Activated CD4-positive, alpha-beta T cell treated with anti-CD3 and anti-CD28 coated beads, Interleukin-2, amount 50 U/mL, for 1 hour (primary cell): ENCODE measurements at places on chromosomes 7 and 10.

- DNase-seq = no peak
These were observed 1.1 kb upstream of the TMEM130 start for GRCh38 chr7:98870807-98871491.

DNA sequence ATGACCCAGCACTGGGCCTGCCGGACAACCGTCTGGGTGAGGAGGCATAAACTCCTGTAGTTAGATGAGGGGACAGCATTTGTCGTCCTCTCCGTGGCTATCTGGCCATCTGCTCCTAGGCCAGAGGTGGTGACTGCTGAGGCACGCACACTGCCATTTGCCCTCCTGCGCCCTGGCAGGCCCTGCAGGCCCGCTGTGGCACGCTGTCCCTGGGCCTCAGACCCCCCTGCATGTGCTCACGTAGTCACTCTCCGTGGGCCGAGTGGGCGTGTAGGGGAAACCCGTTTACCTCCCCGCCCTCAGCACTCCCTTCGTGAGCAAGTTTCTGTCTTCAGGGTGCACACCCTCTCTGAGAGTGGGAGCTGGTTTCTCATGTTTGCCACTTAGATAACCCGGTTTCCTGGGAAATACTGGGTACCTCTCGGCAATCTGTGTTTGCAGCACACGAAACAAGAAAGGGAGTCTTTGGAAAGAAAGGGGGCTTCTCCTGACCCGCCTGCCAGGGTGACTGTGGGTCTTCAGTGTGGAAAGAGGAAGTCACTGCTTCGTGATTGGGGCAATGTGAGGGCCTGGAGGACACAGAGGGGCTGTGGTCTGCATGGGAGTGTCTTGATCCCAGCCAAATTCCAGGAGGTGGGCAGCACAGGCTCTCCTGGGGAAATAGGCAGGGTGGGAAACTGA lies 10.8 kb downstream of the ADAMTS14 start:
- no peak for DNase-seq

- no peak for DNase-seq
These were observed 4.4 kb upstream of the CDH23 start for GRCh38 chr10:71392292-71392691.

GRCh38 chr10:8380833-8381496 lies 326.5 kb downstream of the GATA3 start:
- no peak for DNase-seq

GRCh38 chr7:149806726-149807125 lies 31.4 kb upstream of the ZNF862 start:
- DNase-seq = no peak

DNA sequence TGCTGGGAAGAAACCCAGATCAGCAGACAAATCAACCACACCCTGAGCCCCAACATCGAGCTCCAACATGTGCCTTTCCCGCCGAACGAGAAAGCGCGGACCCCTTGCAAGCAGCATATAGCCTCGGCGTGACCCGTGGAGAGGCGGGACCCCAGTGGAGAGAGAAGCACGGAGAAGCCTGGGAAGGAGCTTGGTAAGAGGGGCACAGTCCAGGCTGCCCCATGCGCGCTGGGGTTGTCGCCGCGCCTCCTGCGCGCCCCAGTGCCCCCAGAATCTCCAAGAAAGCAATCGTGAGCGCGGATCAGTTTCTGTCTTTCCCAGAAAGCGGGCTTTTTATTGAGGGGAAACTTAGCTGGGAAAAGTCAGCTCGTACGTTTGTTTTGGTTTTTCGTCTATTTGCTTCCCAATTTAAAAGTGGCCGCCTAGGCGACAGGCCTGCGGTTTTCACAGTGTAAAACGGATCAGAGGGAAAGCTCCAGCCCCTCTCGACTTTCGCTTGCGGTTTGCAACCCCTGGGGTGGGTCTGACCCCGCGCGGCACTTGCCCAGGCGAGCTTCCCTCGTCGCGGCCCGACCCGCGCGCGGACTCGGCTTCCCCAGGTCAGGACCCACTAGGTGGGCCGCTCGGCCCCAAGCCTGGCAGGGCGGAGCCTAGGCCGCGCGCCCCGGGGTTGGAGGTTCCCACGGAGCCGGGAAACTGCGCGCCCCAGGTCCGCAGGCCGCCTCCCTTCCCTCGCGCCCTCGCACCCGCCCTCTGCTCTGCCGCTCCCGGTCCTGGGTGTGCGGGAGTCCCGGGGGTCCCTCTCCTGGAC lies 31.1 kb downstream of the SKIDA1 start:
- DNase-seq = no peak

DNA sequence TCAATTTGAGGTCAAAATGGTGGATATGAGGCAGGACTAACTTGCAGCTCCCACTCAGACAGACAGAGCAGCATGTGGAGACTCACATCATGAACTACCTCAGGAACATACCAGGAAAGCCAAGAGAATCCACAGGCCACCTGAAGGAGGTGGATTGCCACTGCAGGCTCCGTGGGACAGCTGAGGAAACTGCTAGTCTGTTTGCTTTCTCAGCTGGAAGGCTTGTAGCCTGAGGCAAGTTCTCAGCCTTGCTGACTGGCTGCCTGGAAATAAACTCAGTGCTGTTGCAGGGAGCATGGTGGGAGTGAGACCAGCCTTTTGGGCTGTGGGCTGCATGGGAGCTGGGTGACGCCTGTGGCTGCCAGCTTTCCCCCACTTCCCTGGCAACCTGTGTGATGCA lies 202.9 kb downstream of the ZNF248 start:
- DNase-seq = no peak

GRCh38 chr7:40551685-40552576 lies 417.1 kb downstream of the SUGCT start:
- no peak for DNase-seq

GRCh38 chr10:75825235-75825634 lies 393.8 kb downstream of the LRMDA start:
- DNase-seq = no peak

DNA sequence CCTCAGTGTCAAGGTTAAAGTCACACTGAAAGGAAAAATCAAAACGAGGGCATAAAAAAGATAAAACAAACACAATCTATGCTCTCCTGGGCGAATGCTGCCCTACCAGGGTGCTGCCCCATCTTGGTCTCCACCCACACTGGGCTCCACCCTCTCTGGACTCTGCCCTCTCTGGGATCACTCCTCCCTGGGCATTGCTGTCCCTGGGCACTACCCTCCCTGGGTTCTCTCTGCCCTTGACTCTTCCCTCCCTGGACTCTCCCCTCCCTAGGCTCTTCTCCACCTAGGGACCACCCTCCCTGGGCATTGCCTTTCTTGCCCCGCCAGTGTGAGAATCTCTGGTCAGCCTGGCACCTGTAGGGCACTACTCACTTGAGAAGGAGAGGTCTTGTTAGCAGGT lies 8.6 kb downstream of the GDF2 start:
- no peak for DNase-seq

DNA sequence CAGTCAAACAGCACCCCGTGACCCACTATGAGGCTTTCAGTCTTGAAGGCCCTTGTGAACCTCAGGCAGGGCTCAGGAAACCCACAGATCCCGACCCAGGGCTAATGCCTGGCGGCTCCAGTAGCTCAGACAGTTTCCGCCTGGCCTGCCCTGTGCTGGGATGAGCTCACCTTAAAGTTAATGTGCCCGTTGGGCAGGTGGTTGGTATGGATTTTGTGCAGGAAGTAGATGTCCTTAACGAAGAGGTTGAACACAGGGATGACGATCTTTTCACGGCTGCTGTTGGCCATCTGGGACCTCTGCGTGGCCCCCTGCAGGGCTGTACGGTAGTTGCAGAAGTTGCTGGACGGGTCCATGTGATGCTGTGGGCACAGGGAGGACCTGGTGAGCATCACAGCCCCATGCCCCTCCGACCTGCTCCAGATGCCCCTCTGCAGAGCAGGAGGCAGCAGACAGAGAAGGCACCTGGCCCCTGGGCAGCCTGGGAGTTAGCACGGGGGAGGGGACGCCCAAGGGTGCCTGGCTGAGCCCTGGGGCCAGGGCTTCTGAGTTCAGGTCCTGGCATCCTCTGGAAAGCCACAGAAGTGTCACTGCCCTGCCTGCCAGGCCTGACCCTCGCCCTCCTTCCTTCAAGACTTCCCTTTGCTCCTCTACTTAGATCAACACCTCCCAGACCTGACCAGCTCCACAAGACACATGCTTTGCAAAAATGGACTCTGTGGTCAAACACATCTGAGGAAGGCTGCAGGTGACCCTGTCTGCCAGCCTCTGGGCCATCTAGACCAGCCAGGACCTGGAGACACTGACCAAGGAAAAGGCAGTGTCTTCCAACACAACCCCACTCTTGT lies 59.8 kb downstream of the CSGALNACT2 start:
- no peak for DNase-seq

- DNase-seq = no peak
These were observed 251.0 kb upstream of the TAC1 start for GRCh38 chr7:97480772-97481390.

- no peak for DNase-seq
These were observed 75.4 kb downstream of the RABGEF1 start for GRCh38 chr7:66815951-66816350.

DNA sequence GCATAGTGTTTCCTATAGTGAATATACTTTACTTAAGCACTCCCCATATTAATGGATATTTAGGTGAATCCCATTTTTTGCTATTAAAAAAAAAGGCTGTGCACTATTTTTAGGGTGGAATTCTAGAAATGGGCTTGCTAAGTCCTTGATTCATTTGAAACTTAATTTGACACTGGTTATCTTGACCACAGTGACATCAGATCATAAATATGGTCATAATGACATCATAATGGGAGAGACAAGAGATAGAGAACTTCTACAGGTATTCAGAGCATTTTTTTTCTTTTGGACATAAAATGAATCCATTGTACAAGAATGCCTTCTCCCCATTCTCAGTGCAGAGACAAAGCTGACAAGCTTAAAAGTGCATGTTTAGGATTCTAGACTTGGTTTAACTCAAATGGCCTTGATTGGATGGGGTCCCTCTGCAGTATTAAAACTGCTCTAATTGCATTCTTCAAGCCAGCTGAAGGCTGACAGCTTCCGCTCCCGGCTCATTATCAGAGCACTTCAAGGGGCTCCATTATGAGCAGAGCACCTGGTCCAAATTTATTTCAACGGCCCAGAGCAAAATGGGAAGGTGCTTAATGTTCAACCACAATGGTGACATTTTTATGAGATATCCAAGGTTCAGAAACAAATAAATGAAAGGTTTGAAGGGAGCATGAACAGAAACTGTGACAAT lies 104.8 kb downstream of the JAZF1 start:
- no peak for DNase-seq

- no peak for DNase-seq
These were observed 47.8 kb upstream of the SLF2 start for GRCh38 chr10:100864978-100865377.

GRCh38 chr7:102079140-102080018 lies 207.3 kb upstream of the SH2B2 start:
- DNase-seq = no peak

GRCh38 chr10:86289577-86289868 lies 77.1 kb downstream of the GRID1 start:
- no peak for DNase-seq

GRCh38 chr10:6493521-6494441 lies 86.3 kb downstream of the PRKCQ start:
- DNase-seq = no peak

- no peak for DNase-seq
These were observed 47.5 kb downstream of the FAM53B start for GRCh38 chr10:124696446-124697392.

DNA sequence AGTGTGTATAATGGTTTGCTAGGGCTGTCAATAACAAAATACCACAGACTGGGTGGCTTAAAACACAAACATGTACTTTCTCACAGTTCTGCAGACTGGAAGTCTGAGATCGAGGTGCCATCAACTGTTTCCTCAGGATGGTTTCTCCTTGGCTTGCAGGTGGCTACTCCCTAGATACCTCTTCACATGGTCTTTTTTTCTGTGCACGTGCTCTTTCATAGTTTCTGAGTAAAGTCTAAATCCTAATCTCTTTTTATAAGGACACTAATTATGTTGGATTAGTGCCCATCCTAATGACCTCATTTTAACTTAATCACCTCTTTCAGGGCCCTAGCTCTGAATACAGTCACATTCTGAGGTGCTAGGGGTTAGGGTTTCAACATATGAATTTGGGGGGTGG lies 65.9 kb downstream of the AMPH start:
- no peak for DNase-seq

DNA sequence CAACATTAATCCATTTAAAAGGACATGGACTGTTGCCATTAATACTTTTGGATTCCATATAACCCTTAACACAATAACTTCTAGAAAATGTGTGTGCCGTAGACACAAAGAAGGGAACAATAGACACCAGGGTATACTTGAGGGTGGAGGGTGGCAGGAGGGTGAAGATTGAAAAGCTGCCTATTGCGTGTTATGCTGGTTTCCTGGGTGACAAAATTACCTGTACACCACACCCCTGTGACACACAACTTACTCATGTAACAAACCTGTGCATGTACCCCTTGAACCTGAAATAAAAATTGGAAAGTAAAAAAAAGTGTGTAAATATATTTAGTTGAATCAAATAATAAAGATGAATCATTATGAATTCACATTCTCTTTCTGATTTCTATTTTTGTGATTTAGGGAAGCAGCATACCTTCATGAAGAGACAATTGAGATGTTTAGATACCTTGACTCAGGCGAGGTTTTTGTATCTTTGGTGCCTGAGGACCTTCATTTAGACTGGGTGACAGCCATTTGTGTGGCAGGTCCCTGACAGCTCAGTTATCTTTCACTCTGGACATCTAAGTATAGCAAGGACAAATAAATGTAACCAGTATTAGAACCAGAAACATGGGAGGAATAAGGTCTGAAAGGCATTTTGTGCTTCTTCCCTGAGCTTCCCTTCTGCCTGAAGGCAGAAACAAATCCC lies 28.7 kb downstream of the GIMAP8 start:
- peak; percentile 39 for DNase-seq

- DNase-seq = no peak
These were observed 43.1 kb downstream of the AMZ1 start for GRCh38 chr7:2730846-2731770.

GRCh38 chr7:157445246-157445955 lies 108.6 kb downstream of the DNAJB6 start:
- DNase-seq = no peak

- DNase-seq = no peak
These were observed 72.9 kb upstream of the TNS3 start for GRCh38 chr7:47654672-47655298.

GRCh38 chr7:98230746-98231471 lies 19.7 kb downstream of the BHLHA15 start:
- DNase-seq = no peak

- no peak for DNase-seq
These were observed 205.7 kb upstream of the NPSR1 start for GRCh38 chr7:34452363-34452762.

DNA sequence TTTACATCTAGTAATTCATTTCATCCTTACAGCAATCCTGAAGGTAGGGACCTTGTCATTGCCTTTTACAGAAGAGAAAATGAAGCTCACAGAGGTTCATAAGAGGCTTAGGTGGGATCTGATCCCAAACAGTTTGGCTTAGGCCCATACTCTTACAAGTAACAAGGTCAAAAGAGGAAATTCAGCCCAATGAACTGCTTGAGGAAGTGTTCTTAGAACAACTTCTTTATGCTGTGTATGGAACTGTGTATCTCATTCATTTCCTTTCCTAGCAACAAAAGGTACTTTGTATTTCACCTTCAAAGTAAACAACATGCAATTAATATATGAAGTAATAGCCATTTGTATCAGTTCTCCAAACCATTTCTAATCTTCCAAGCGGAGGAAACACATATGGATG lies 79.3 kb downstream of the AVL9 start:
- no peak for DNase-seq
